ENCODE measurements at places on chromosomes 1 and 21.

DNA sequence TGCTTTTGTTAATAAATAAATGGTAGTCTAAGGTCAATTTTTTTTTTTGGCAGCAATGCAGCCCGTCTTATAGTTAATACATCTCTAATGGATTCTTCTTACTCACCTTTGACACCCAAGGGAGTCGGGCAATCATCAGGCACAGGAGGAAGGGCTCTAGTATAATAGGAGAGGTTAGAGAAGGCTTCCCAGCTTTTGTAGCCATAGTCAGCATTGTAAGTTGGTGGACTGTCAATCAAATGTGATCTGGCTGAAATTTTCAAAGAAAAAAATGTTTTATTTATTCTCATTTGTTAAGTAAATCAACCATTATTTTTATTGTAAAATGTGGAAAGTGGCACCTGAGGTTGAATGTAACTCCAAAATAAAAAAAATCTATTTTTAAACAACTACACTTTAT lies 2.1 kb downstream of the PTGS2 start:
- DNase-seq: no peak

- DNase-seq: no peak
Observed at GRCh38 chr1:79380078-79380477, 373.5 kb upstream of the ADGRL4 start.

GRCh38 chr1:74222701-74223100 lies 12.5 kb upstream of the TNNI3K start:
- no peak for DNase-seq

GRCh38 chr1:101905283-101905835 lies 91.4 kb downstream of the OLFM3 start:
- DNase-seq: no peak

DNA sequence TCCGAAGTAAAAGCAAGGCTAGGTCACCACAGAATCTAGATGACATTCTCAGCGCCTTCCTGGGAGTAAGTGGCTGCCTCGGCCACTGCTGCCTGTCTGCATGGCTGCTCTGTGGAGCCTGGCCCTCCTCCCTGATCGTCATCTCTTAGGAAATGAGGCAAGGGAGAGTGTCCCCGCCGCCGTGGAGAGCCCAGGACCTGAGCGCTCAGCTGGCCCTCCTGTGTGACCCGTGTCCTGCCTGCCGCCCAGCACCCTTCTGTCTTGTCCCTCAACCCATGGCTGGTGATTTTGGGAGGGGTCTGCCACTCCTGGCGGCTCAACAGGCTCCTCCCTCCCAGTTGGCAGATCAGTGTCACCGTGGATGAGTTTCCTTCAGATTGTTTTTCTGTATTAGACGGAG lies 156.4 kb upstream of the COL6A1 start:
- DNase-seq: no peak

GRCh38 chr21:45456584-45457160 lies 51.7 kb downstream of the COL18A1 start:
- no peak for DNase-seq

DNA sequence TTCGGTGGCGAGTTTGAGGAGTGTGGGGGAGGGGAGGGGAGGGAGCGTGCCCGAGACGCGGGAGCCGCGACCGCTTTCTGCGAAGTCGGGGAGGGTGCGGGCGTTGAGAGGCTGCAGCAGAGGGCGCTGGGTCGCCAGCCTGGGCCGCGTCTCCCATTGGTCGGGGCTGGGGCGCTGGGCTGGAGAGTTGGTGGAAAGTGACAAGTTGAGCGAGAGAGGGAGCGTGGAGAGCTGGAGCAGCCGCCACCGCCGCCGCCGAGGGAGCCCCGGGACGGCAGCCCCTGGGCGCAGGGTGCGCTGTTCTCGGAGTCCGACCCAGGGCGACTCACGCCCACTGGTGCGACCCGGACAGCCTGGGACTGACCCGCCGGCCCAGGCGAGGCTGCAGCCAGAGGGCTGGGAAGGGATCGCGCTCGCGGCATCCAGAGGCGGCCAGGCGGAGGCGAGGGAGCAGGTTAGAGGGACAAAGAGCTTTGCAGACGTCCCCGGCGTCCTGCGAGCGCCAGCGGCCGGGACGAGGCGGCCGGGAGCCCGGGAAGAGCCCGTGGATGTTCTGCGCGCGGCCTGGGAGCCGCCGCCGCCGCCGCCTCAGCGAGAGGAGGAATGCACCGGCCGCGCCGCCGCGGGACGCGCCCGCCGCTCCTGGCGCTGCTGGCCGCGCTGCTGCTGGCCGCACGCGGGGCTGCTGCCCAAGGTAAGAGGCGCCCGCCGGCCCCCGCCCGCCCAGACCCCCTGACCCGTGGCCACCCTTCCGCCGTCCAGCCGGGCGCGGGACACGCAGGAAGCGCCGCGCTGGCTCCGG lies at the start of gene ROR1:
Gene ROR1, plus strand, starts transcription at position 203 of the 802 bp plus-strand sequence.
- DNase-seq: no peak

DNA sequence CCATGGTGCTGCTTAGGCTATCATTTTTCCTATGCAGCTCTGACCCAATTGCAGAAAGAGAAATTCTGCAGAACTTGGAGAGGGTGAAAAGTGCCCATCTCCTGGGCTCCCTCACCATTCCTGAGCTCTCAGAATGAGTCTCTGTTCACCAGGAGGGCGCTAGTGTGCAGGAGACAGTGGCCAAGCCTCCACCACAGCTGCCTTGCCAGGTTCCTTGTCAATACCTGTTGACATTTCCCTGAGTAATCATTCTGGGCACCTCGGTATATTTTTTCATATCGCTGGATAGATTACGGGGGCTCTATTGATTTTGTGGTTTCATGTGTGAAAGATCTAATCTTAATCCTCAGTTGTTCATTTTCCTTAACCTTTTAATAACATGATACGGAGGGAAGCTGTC lies 13.0 kb upstream of the C8B start:
- no peak for DNase-seq

DNA sequence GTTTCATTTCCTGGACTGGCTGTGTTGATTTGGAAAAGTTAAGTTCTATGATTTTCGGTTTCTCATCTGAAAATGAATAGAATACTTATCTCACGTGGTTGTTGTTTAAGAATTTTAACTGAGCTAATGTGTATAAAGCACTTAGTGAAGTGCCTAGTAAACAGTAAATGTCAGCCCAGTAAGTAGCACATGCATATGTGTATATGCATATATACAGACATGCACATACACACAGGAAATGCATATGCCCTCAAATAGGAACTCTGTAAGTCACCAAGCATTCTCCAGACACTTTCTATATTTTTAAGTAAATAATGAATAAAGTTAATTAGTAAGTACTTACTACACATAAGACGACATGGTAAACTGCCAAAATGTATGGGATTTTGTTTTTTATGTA lies 128.6 kb downstream of the CLEC20A start:
- DNase-seq: no peak

- DNase-seq: no peak
Observed at GRCh38 chr1:158819461-158820443, 11.4 kb upstream of the MNDA start.

DNA sequence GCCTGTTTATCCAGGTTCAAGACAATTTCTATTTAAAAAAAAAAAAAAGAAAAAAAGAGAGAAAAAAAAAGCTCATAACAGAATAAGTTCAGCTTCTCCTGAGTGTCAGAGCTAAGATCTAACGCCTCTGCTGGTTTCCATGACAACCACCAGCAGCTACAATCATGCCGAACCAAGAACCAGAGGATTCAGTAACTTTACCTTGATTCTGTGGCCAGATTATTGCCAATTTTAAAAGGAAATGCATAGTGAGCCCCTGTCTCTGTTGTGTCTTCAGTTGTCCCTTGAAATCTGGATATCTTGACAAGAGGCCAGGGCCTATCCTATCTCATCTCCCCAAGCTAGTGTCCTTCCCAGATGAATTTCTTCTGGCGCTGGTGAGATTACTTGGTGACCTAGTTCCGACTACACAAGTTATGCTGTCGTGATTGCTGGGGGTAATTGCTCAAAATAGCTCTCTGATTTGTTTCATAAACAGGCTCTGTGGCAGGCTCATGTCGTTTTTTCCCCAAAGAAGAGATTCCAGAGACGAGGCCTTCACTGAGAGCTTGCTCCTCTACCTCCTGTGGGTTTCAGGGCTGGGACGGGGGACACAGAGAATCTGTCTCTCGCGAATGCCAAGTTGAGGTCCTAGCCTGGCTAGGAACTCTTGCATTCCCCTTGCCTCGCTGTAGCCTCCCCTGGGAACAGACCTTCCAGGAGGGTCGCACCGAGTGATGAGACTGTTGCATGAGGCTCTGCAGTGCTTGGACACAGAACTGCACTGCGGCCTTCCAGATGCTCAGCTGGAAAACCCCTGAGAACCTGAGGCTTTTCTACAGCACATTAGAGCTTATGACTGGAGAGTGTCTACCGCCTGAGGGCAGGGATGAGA lies 32.4 kb upstream of the SCCPDH start:
- no peak for DNase-seq

GRCh38 chr1:41407664-41408252 lies 46.5 kb downstream of the FOXO6 start:
- DNase-seq: no peak

DNA sequence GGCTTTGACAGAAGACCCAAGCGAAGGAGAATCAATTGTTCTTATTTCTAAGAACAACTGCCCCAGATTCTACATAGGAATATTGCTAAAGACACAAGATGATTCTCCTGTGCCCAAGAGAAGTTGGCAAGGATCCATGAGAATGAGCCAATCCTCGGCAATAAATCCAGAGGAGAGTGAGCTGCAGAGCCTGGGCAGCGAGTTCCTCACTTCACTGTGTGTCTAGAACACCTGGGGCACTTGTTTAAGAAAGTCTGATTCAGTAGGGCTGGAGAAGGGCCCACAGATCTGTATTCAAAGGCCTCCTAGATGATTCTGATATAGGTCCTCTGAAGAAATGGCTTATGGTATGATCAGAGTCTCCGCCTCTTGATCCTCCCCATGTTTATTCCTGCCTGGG lies 31.8 kb downstream of the GADD45A start:
- no peak for DNase-seq

GRCh38 chr1:228218513-228219244 lies 10.8 kb downstream of the OBSCN start:
- DNase-seq: no peak

DNA sequence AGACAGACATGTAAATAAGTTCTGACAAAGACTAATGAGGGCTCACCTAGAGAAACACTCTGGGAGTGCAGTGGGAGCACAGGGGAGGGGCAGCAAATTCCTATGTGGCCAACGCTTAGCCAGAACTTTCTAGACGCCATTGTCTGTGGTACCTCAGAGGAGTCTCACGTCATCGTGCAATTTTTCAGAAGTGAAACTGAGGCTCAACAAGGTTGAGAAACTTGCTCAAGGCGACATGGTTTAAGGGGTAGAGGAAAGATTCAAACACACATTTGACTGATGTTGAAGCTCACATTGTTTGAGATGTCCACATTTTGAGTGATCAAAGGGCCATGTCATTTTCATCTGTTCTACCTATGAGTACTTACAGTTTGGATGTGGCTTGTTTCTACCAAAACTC lies 152.6 kb upstream of the LMO4 start:
- no peak for DNase-seq

DNA sequence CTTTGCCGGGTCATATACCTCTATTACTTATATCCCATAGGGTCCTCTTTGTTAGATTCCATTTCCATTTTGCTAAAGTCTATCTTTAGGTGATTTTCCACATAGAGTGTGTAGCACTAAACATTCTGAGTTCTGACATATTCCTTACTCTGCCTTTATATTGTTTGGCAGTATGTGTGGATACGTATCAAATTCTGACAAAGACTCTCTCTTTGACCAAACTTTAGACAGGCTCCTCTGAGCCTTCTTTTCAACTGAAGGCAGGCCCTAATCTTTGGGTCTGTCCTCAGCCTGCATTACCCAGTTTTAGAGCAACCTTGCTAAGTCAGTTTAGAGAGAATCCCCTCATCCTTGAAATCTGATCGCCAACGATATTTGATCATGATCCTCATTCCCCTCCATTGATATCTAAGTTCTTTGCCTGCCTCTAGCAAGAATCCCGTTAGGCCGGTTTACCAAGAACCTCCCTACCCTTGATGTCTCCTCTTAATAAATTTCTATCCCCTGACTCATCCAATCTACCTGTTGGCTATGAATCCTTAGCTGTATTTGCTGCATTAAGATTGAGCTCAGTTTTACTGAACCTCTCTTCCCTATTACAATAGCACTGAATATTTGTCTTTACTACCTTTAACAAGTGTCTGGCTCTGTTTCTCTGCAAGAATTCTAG lies 10.4 kb upstream of the PPT1 start:
- no peak for DNase-seq

GRCh38 chr1:245279346-245279745 lies 124.6 kb downstream of the KIF26B start:
- no peak for DNase-seq

DNA sequence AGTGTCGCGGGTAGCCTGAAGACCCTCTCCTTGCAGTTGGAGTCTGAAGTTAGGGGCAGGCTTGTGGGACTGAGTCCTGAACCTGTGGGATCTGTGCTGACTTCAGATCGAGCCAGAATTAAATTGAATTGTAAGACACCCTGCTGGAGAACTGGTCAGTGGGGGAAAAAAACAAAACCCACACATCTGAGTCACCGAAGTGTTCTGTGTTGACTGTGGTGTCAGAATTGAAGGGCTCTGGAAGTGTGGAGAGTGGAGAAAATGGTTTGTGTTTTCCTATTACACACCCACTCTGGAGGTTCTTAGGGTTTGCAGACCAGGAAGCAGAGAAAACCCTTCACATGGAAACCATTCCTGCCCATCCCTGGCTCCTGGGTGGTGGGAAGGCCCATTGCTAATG lies 209.5 kb upstream of the GALNT2 start:
- DNase-seq: no peak

GRCh38 chr1:47781171-47781959 lies 215.8 kb downstream of the TRABD2B start:
- DNase-seq: no peak

GRCh38 chr1:198160222-198160621 lies 3.4 kb downstream of the NEK7 start:
- no peak for DNase-seq

- DNase-seq: no peak
Observed at GRCh38 chr1:201637282-201638079, 98.6 kb downstream of the NAV1 start.

All from stimulated activated CD8-positive, alpha-beta memory T cell treated with anti-CD3 and anti-CD28 coated beads, Interleukin-4, amount 100 ng/mL, for 4 hours (primary cell).